Activated CD4-positive, alpha-beta T cell treated with anti-CD3 and anti-CD28 coated beads, Interleukin-2, Interleukin-6, amounts not matched to agents 100 ng/mL and 50 ng/mL, durations not matched to agents 16 hours and 8 hours (primary cell): ENCODE measurements at places on chromosomes 1 and 21.

DNA sequence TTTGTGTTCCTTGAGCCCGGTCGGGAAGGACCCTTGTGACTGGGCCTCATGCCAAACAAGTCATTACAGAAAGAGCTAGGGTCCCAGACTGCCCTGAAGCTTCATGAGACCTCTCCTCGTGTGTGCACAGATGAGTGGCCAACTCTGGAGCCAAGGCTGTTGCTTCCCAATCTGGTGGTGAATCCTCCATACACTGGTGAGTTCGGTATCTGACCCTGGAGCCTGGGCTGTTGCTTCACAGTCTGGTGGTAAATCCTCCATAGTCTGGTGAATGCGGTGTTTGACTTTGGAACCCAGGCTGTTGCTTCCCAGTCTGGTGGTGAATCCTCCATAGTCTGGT is 737.8 kb downstream of the MATN1 start:
- no peak for DNase-seq

DNA sequence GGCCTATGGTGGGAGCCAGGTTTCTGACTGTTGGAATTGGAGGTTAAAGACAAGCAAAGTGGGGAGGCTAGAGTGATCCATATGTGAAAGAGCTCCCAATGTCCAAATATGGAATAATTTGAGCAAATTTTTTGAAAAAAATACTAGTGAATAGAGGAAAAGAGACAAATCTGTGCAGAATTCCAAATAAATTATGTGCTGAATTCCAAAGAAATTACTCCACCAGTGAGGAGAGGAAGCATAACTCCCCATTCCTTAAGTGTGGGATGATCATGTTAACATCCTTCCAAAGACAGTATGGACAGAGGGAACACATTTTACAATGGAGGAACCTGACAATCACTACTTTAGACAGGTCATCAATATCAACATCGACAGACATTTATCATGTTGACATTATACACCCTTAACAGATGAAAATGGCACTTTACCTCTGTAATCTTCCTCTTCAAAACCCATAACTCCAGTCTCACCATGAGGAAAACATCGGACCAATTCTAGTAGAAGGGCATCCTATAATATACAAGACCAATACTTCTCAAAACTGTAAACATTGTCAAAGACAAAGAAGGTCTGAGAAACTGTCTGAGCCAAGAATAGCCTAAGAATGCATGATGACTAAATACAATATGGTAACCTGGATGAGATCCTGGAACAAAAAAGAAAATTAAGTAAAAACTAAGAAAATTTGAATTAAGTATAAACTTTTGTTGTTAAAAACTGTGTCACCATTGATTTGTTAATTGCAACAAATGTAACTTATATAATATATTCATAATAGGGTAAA is 71.5 kb upstream of the RGS4 start:
- DNase-seq, result no peak

DNA sequence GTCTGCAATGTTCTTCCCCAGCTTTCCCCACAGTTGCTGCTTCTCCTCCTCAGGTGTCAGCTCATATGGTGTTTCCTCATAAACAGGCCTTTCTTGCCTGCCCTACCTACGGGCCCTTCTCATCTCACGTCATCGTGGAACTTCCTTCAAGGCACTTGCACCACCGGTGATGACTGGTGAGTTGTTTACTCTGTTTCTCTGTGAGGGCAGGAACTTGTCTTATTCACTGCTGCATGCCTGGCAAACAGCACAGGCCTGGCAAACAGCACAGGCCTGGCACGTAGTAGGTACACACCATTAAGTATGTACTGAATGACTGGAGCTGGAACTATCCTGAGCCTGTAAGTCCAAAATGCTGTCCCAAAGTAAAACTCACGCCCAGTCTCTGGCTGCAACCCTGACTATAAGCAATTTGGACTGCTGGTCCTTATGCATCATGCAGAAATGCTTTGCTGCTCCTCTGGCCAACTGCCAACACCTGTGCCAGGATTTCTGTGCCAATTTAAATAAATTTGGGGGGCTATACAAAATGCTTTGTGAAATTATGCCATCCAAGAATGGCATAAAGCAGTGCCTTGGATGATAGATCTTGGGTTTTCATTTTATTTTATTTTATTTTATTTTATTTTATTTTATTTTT is 25.7 kb downstream of the STK40 start:
- DNase-seq, result no peak

DNA sequence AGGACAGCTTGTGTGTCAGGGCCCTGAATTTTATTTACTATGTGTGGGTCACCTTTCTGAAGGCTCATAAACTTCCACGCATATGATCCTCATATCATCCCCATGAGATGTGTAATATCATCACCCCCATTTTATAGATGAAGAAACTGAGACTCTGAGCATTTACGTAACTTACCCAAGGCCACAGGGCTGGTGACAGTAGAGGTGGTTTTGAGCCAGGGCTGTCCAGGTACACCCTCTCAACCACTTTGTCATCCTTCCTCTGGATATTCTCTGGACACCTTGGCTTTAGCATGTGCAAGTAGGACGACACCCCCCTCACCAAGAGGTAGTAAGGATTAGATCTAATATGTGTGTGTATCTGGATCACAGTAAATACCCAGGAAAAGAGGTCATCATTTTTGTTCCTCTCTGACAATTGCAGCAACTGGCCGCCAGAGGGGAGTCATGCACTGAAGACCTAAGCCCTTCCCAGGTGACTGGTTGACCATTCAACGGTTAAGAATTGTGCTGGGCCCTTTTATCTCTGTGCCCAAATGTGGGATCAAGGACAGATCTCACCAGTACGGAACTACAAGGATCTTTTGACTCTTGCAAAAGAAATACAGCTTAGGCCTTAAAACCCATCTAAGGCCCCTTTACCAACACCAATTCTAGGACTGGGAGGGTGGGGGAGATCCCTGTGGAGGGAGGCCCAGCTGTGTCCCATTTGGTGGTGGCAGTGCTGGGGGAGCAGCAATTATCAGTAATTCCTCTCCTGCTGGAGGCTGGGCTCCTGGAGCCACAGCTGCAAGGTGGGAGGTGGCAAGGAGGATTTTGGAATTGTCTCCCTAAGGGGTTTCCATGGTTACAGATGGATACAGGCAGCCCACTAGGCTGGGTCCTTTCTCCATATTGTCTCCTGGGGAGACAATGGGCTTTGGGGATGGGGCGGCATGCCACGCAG is 13.7 kb upstream of the E2F2 start:
- peak; percentile 79 for DNase-seq

- DNase-seq, result peak; percentile 78
Observed at GRCh38 chr1:111904478-111905218, 84.8 kb downstream of the KCND3 start.

DNA sequence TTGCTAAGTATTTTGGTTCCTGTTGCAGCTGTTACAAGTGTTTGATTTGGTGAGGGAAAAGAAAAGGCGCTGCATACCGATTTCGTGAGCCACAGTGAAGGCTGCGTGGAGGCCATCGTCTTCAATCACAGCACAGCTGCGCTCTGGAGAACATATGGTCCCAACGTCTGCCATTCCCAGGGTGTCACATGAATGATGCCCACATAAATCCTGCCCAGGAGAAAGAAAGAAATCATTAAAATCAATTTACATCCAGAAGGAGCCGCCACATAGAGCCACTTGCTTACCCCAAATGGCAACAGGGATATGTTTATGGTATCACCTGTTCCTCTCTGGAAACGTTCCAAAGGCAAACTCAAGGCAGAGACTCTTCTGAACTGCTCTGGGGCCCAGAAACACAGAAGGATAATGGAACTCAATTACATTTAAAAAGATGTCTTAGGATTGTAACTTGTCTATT is 12.2 kb downstream of the ADAMTS5 start:
- DNase-seq, result no peak

GRCh38 chr1:206970446-206970845 is at the start of gene FCAMR:
FCAMR (minus strand) TSS chr1:206970460; CDS start chr1:206970125, 335 bp downstream.
- DNase-seq, result no peak

DNA sequence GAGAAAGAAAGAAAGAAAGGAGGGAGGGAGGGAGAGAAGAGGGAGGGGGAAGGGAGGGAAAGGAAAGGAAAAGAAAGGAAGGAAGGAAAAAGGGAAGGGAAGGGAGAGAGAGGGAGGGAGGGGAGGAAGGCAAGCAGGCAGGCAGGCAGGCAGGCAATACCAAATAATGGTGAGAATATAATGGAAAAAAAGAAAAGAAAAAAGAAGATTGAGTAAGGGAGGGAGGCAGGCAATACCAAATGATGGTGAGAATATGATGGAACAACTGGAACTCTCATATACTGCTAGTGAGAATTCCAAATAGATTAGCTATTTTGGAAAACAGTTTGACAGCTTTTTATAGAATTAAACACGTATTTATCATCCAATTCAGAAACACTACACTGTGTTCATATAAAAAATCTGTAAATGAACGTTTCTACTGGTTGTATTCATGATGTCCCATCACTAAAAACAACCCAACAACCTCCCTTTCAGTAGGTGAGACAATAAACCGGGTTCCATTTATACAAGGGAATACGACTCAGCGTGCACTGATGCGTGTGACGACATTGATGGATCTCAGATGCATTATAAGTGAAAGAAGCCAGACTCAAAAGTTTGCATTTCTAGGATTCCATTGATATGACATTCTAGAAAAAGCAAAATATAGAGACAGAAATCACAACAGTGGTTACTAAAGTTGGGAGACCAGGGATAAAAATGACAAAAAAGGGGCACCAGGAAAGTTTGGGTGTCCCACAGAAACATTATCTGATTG is 226.4 kb downstream of the DSCAM start:
- no peak for DNase-seq

DNA sequence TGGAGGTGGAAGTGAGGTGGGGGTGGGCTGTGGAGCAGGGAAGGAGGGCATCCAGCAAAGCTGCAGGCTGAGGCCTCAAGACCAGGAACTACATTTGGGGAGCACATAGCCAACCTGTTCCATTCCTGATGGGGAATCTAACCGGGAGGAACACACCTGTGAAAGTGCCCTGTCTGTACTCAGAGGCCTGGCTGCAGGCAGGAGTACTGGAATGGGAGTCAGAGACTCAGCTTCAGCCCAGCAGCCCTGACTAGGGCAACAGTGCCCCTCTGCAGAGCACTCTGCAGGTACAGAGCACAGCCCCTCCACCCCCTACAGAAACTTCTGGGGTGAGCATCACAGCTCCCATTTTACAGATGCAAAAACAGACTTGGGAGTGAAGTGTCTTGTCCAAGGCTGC is 126.4 kb downstream of the DMRTB1 start:
- DNase-seq, result no peak

GRCh38 chr21:18661842-18662241 is 258.3 kb upstream of the TMPRSS15 start:
- DNase-seq, result no peak

- DNase-seq, result no peak
Observed at GRCh38 chr1:23020706-23021405, 1.6 kb downstream of the KDM1A start.

DNA sequence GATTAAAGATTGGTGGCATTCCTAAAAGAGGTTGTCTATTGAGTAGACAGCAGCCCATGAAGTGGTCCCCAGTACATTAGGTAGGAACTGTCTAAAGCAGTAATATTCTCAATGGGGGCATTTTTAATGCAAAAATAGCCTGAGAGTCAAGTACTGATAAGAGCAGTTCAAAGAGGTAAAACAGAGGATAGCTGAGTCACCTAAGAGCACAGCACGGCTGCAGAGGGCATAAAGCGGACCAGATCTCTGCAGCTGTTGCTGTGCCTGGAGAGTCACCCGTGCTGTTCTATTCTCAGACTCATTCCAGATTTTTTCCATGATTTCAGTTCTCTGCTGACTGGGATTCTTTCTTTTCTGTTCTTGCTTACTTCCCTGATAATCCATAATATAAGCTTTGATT is 313.2 kb downstream of the OLFM3 start:
- DNase-seq, result no peak

DNA sequence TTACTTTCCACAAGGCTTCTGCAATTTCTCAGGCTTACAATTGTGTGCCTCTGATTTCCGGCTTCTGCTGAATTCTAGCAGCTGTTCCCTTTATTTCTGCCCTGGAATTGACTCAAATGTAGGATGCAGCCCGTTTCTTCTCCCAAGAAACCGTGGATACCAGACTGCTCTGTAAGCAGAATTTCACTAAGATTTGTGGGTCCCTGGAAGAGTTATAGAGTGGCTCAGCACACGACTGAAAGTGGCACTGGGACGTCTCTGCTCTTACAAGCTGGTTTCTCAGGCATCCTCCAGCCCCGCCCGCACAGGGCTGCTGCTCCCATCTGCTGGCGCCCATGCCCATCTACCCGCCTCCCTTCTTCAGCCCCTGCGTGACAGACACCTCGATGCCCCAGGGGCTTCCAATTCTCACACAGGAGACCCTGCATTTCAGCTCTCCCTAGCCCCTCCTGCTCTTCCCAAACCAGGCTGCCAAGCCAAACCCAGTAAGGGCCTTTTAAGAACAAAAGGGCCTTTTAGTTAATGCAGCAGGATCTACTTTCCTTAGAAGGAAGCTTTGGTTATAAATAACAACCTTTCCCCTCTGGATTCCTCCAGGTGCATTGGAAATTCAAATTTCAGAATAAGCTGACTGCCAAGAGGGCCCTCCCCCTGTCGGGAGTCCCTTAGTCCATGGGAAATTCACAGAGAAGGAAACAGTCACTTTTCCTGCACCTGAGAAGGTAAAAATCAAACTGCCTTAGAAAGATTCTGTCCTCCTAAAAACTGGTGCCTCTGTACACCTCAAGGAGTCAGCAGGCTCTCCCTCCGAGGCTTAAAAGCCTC is 45.4 kb upstream of the TENT5B start:
- DNase-seq, result no peak

GRCh38 chr1:42981871-42982270 is 23.2 kb upstream of the SLC2A1 start:
- DNase-seq, result no peak

- no peak for DNase-seq
Observed at GRCh38 chr1:85449356-85449755, 15.6 kb downstream of the DDAH1 start.

DNA sequence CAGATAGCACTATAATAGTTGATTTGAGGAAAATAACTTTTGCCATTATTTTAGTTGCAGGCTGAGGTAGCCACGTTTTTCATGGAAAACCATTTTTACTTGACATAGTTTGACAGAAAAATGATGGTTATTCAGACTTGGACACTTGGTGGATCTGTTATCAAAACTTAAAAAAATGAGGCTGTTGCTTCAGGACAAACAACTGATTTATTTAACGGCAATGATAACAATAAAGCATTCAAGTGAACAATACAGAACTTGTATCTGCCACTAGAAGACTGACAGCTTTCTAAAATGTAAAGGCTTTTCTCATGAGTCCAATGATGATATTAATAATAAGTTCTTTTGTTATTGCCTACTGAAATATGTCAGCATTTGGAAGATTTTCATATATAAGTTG is 322.9 kb downstream of the BRINP3 start:
- no peak for DNase-seq

- no peak for DNase-seq
Observed at GRCh38 chr1:4397196-4397595, 257.2 kb upstream of the AJAP1 start.

DNA sequence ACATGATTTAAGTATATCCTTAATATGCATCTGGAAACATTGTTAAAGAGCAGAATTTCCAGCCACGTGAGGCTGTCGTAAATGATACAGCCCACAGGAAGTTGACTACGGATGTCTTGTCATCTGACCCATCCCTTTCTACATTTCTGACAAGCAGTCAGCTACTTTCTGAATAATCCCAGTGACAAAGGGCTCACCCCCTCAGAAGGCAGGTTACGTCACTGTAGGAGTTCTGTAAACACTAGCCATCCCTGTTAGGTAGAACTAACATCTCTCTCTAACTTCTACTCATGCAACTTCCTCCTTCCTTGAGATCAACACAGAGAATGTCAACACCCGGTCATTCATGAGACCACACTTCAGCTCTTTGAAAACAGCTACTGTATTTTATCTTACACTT is 259.2 kb downstream of the GREM2 start:
- no peak for DNase-seq
